ENCODE measurements at places on chromosomes 13 and 19.

GRCh38 chr13:32121316-32121715 lies 89.7 kb downstream of the FRY start:
- no peak for DNase-seq

GRCh38 chr19:29516358-29516725 lies 9.5 kb upstream of the VSTM2B start:
- no peak for DNase-seq

DNA sequence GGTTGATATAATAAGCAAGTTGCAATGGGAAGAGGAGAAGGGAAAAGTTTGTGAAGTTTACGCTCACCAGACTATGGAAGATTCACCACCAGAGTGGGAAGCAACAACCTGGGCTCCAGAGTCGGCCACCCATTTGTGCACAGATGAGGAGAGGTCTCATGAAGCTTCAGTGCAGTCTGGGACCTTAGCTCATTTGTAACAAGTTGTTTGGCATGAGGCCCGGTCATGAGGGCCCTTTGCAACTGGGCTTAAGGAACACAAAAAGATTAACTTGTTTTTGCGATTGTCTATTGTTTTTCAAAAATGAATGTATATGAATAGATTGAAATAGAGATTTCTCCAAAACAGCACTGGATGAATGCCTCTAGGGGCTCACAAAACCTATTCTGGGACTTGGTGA lies 94.2 kb downstream of the ZNF737 start:
- no peak for DNase-seq

DNA sequence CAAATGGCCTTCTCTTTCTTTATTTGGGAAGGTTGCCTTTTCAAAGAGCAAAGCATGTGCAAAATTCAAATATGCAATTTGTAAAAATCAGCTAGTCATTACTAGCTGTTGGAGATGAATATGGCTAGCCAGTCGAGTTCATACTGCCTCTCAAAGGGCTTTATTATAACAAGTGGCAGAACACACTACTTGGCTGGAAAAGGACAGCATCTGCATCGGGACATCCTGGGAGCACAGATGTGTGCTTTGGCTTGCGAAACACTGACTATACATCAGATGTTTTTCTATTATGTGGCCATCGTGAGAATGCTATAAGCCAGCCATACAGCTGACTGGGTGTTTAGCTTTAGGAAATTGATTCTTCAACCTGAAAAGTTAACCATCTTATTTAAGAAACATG lies 424.2 kb downstream of the KCTD12 start:
- no peak for DNase-seq

DNA sequence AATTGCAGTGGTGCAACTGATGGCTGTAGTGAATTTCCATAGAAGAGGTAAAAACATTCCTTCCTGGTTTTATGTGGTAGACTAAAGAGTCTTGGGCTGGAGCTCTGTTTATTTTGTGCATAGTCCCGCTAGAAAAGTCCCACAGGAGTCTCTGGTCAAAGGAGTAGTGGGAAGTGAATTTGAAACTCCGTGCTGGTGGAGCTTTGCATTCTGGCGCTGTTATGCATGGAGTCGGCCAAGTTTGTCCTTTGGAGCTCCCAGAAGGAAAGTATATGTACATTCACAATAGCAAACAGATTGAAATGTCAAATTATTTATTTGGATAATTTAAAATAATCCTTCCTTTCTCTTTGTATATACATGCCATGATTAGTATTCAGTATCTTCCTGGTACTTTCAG lies 296.5 kb downstream of the LMO7 start:
- no peak for DNase-seq

- DNase-seq, result no peak
Measured at GRCh38 chr13:48401480-48401879, 11.4 kb downstream of the LPAR6 start.

DNA sequence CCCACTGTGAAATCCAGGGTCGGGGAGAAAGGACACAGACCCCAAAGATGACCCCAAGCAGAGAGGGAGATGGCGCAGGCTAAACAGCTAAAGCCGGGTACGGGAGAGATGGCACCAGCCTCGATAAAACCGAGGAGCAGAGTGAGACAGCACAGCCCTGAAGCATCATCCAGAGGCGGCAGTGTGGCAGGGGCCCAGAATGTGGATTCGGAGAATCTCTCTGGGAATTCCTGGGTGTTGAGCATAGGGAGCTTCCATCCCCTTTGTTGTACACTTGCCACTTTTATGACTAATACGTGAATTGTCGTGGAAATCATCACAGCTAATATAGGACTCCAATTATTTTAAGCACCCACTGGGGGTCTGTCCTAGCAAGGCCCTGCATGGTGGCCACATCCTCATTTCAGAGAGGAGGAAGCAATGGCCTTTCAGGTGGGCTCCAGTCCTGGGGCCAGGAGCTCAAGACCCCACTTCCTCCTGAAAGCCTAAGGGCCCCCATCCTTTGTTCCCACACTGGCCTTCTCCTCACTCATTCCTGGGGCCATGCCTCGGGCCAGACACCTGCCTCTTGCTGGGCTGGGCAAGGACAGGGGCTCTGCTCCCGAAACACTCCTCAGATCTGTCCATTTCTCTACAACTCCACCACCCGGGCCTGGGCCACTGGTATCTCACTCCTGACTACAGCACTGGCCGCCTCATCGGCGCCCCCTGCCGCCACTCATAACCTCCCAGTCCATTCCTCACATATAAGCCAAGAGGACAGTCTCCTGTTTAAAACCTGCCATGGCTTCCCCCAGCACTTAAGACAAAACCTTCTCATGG lies 29.3 kb upstream of the ATP1A3 start:
- DNase-seq, result no peak

- DNase-seq, result no peak
Measured at GRCh38 chr19:31659897-31660210, 310.6 kb upstream of the TSHZ3 start.

- DNase-seq, result no peak
Measured at GRCh38 chr19:41249707-41250423, 14.3 kb upstream of the HNRNPUL1 start.

- no peak for DNase-seq
Measured at GRCh38 chr13:80577285-80577684, 236.4 kb upstream of the SPRY2 start.

GRCh38 chr19:6465006-6465405 lies 935 bp downstream of the CRB3 start:
- no peak for DNase-seq

- no peak for DNase-seq
Measured at GRCh38 chr13:45781553-45782326, 69.8 kb downstream of the SIAH3 start.

Measured in stimulated activated CD4-positive, alpha-beta T cell treated with anti-CD3 and anti-CD28 coated beads, Interleukin-1b, Interleukin-23, amount 100 ng/mL, for 24 hours (primary cell).